ENCODE measurements at places on chromosomes 3 and 15. TPM values are rescaled to one million over a fixed set of nuclear protein-coding genes. Genes with fewer than 3 reads are reported as not detected.

Gene ACAN
- total RNA-seq: 0.06 TPM

Gene SAMMSON
- 2.8 TPM for total RNA-seq

DNA sequence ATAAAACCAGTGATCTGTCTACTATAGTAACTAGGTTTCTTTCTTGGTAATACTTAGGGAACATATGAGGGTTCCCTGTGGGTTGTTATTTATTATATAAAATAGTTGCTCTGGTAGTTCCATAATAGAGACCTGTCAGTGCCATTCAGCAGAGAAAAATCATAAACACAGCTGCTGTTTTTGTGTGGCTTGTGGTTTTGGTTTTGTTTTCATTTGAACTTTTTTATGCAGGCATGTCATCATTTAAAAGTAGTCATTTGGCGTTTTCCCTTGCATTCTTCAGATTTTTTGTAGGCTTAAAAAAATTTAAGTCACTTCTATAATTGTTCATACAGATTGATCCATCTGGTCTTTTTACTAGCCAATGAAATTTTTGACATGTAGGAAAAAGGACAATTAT is 47.9 kb downstream of the PIK3CA start:
- DNase-seq: no peak

Gene FRMD5
- 0.42 TPM for total RNA-seq

Gene DBR1
- 12.5 TPM for total RNA-seq

Gene GOLGA8S
- under 0.01 TPM for total RNA-seq

Gene PEX5L
- total RNA-seq: 0.06 TPM

GRCh38 chr3:185215873-185216606 is 37.8 kb downstream of the EHHADH start:
- no peak for DNase-seq

GRCh38 chr15:83199288-83199687 is 8.3 kb downstream of the HDGFL3 start:
- no peak for DNase-seq

GRCh38 chr3:106255870-106256248 is 387.0 kb upstream of the CBLB start:
- no peak for DNase-seq

Gene PSTPIP1
- total RNA-seq: 8.3 TPM

Gene P2RY1
- 1.7 TPM for total RNA-seq
